ENCODE measurements at places on chromosomes 1 and 21. TPM values are rescaled to one million over a fixed set of nuclear protein-coding genes. Genes with fewer than 3 reads are reported as not detected.

DNA sequence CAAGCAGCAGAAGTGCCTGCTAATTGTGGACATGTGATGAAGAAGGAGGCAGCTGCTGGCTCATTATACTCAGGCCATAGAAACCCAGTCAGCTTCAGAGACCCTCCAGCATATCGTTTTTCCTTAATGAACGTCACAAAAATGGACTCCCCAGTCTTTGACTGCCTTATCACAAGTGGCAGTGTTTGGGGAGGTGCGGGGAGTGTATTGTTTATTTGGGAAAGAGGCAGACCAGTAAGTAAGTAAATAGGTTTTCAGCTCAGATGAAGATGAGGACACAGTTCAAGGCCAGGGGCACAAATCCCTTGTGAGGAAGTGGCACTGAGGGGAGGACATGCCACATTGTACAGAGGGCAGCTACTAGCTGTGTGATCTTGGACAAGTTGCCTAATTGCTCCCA is 43.5 kb upstream of the NRDC start:
- DNase-seq, result no peak

The KRTAP10-8 gene
- total RNA-seq, result not detected

DNA sequence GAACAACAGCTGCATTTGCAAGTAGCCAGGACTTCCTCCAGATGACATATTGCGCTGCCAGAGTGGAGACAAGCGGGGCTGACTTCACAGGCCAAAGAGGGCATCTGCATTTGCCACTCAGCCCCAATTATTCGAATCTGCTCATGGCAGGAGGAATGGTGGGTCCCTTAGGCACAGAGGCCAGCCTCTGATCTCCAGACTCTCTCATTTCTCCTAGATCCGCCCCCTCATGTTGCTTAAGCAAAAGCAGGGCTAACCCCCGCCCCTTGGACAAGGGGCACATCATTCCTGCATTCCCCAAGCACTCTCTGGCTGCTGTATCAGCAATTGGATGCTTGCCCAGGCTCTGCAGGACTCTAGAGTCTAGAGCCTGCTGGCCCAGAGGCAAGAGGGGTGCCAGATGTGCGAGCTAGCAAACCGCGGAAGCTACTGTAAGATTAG is 262.4 kb downstream of the ST6GALNAC3 start:
- no peak for DNase-seq

GRCh38 chr1:35603941-35604340 is 30.8 kb downstream of the TFAP2E start:
- no peak for DNase-seq

The CNN3 gene
- 142 TPM for total RNA-seq

GRCh38 chr21:26835027-26835713 is 10.0 kb downstream of the ADAMTS1 start:
- peak; percentile 34 for DNase-seq

DNA sequence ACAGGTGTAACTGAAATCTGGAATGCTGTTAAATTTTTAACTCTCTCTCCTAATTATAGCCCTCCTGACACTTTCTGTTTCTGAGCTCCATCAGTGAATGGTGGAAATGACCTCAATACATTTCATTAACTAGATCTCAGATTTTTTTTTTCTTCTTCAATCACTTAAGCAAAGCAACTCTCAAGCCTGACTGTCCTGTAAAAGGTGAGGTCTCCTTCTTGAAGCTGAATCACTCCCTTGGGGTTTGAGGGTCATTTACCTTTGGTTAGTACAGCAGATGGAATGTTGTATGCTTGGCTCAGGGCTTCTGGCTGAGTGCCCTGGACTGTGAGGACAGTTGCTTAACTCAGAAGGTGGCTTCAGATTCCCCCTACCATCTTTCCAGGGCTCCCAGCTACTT is 518.7 kb downstream of the PTPRC start:
- peak; percentile 95 for DNase-seq

DNA sequence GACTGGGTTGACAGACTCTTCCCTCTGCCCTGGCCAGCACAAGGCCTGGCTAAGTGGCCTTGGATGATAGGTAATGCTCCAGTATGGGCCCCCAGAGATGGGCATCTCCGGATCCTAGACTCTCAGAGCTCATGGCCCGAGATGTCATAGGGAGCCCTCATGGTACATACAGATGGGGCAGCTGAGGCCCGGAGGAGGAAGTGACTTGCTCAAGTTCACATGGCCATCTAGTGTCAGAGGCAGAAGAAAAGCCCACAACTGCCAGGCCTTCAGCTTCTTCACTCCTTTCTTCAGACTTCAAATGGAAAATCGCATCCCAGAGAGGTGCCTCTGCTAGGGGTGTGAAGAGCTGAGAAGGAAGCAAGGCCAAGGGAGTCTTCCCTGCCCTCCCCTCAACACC is 46.8 kb upstream of the SYNC start:
- no peak for DNase-seq

DNA sequence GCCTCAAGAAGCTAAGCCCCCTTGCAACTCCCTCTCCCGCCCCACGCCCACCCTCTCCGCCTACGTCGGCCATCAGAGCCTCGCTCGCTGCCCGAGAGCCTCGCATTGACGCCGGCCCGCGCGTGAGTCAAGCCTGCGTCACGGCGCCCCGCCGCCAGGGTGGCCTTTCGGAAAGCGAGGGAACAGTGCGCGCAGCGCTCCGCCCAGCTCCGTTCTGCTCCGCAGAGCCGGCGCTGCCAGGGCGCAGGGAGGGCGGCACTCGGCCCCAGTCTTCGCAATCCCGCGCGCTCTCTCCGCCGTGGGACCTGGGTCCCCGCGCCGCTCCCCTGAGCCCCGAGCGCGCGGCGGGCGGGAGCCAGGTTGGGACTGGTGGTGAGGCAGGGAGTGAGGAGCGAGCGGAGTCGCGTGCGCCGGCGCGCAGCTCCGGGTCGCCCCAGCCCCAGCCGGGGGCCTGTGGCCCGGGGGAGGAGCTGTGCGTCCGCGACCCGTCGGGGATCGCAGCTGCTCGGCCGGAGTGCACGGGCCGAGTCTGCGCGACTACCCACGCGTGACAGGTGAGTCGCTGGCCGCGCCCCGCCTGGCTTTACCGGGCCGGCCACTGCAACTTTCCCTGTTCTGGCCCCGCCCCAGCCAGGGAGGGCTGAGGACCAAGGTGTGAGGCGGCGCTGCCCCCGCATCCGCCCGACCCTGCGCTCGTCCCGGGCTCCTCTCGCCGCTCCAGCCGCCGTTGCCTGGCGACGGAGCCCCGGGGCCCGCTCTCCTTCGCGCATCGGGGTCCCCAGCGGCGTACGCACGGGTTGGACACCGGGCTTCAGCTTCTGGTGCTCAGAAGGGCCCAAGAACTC is at the start of gene SLC6A17:
SLC6A17 (plus strand) TSS at position 165 of the 845 bp plus-strand sequence. CDS start 16,436 bp downstream, outside the sequence.
- peak; percentile 74 for DNase-seq

All from G401 (cell line).